ENCODE measurements at places on chromosomes 1 and 21.

GRCh38 chr1:15718199-15718601, 17.9 kb upstream of the SLC25A34 start:
- DNase-seq = no peak

DNA sequence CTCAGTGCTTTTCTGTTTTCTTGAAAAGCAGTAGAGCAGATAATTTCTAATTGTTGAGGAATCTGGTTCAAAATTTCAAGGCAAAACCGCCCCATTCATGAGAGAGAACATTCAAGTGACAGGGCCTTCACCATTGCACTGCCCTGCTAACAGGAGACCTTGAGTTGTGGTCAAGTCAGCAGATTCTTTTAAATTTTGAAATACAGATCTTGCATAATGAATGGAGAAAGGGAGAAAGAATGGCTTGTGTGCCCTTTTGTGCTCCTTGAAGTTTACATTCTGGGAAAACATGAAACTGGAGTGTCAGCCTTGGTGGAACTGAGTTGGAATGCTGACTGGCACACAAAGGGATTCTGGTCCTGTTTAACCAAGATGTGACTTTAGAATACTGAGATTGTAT, 164.5 kb upstream of the UBE2U start:
- DNase-seq = no peak

GRCh38 chr1:61079898-61080336, 2.4 kb upstream of the NFIA start:
- no peak for DNase-seq

DNA sequence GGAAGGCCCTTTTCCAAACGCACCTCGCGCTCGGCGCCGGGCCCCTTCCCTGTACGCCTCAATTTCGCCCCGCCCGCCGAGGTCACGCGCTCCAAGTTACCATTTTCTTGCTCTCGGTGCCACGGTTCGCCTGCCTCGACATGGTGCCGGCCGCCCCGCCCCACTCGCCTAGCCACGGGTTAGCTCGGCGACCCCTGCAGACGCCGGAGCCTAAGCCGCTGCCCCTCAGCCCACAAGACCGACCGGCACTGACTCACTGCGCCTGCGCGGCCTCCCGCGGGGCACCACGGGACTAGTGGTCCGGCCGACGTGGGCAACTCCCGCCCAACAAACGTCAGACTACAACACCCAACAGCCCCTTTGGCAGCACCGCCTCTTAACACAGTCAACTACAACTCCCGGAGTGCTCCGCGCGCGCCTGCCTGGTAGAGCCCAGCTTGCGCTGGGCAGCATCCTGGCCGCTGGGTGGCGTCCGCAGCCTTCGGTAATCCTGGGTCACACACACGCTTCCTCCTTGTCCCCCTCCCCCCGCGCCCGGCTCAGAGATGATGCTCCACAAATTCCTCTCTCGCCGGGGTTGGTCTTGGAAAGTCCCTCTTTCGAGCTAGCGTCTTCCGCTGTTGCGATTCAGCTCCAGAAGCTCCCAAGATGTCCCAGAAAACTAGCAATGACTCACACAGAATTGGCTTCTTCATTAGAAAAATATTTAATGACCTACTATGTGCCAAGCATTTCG, at the start of gene TRAPPC3:
Gene TRAPPC3 (minus strand): TSS at position 250 of the 736 bp plus-strand sequence. CDS start 108 bp downstream, at position 142.
- DNase-seq = peak; percentile 98

- no peak for DNase-seq
These were observed 18.8 kb upstream of the COP1 start for GRCh38 chr1:176225911-176226310.

GRCh38 chr1:15417059-15417934, 7.6 kb downstream of the EFHD2 start:
- DNase-seq = no peak

- no peak for DNase-seq
These were observed 859 bp downstream of the NFASC start for GRCh38 chr1:204871405-204872037.

DNA sequence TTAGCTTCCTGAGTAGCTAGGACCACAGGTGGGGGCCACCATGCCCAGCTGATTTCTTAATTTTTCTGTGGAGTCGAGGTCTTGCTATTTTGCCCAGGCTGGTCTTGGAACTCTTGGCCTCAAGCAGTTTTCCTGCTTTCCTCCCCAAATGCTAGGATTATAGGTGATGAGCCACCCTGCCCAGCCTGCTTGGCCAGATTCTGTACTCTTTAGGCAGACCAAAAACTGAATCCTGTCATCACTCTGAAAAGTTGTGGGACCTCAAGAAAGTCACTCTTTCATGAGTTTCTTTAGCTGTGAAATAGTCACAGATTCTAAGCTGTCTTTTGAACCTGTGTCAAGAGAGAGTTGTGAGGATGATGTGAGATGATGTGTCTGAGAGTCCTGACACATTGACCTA, 105.4 kb downstream of the CAMTA1 start:
- no peak for DNase-seq

GRCh38 chr1:2213576-2214505, 14.3 kb upstream of the SKI start:
- no peak for DNase-seq

DNA sequence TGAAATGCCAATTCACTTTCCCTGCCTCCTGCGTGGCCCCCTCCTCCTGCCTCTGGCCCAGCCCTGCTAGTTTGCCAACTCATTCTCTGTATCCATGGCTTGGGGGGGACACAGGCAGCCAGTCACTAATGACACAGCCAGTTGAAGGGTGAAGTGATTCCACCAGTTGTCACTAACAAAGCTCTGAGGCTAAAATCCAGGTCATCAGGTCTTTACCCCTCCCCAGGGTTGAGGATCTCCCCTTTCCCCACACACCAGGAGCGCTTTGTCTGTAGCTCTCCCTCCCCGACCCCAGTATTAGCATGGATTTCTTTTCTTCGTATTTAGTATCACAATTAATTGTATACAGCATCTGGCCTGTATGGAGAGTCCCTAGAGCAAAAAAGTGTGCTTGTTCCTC, 394.1 kb downstream of the RRAGC start:
- no peak for DNase-seq

- no peak for DNase-seq
These were observed 54.0 kb downstream of the RAB3B start for GRCh38 chr1:51936531-51936930.

DNA sequence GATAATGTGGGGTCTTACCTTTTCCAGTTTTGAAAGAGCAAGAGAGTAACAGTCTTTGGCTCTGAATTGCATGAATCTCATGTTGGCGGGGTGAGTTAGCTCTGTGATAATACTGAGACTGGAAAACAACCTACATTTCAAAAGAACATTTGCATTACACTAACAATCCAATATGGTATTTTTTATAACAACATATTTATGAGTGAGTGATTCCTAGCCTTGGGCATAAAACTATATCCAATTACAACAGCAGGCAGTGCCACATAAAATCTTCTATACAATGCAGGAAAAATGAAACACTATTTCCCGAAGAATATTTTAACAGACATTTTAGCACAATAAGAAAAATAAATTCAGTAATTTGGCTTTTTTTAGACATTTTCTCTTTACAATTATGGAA, 303.0 kb downstream of the KCNT2 start:
- no peak for DNase-seq

DNA sequence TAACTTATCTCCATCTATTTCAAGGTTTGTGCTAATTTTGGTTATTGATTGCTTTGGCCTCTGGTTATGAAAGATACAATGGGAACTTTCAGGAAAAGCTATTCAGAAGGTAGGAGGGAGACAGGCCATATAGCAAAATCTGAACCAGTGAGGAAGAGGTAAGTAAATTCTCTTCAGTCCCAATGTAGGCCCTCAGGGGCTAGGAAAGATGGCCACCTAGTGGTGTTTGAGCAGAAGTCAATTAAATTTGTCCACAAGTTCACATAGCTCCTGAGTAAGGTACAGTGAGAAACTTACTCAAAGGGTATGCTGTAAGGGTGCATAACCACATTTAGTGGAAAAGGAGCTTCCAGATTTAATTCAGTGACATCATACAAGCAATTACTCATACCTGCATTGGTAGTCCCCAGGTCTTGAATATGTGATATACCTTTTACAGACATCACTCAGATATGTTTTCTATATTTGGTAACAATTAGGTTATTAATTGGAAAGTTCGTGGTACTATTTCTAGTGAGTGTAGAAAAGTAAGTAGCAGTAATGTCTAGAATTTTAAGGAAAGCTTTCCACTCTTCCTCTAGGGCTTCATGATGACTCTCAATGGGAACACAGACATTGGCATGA, 21.4 kb upstream of the FMO1 start:
- DNase-seq = no peak

- no peak for DNase-seq
These were observed 2.7 kb upstream of the RAD54L start for GRCh38 chr1:46244656-46245371.

DNA sequence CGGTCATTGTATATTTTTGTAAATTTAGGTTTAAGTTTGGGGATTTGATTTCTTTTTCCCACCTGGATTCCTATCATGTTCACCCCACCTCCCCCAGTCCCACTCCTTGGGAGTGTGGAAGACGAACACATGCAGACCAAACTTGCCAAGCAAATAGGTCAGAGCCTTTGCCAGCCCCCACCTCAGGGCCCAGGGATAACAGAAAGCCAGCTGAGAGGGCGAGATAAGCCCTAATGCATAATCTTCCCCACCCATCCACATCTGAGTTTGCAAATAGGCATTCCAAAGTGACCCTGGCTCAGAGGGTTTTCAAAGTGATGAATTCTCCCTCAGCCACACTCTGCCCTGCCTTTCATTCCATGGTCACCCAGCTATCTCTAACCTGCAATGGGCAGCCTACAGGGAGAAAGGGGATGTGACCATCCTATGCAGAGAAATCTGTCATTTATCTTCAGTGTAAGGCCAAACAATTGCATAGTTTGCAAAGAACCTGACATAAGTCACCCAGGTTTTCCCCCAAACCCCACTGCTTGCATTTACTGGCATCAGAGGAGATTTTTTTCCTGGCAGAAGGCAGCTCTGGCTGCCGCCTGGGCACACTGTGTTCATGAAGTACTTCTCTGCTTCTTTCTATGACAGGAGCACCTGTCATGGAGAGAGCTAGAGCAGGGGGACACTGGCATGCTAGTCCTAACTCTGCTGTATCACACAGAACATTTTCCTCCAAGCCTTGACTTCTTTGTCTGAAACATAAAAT, 69.0 kb upstream of the NFIA start:
- no peak for DNase-seq

GRCh38 chr1:30682396-30683275, 40.7 kb downstream of the MATN1 start:
- DNase-seq = no peak

DNA sequence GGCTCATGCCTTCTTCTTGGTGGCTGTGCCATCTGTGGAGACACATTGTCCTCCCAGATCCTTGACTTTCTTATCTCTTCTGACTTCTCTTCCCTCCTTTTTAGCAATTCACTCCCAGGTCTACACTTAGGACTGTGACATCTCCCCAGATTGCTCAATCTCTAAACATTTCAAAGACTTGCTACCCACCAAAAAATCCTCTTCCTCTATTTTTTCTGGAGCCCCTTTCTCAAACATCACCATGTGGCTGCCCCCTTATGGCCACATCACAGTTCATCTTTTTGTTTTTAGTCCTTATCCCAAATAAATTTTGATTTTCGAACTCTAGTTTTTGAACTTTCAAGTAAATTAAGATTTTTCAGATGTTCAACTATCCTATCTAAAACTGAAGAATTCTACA, 148.6 kb upstream of the HOOK1 start:
- no peak for DNase-seq

- DNase-seq = no peak
These were observed 148.8 kb downstream of the TGFB2 start for GRCh38 chr1:218493986-218494385.

GRCh38 chr1:46613661-46614603, 2.7 kb downstream of the MOB3C start:
- DNase-seq = no peak
